ENCODE measurements at places on chromosomes 6 and 20.

DNA sequence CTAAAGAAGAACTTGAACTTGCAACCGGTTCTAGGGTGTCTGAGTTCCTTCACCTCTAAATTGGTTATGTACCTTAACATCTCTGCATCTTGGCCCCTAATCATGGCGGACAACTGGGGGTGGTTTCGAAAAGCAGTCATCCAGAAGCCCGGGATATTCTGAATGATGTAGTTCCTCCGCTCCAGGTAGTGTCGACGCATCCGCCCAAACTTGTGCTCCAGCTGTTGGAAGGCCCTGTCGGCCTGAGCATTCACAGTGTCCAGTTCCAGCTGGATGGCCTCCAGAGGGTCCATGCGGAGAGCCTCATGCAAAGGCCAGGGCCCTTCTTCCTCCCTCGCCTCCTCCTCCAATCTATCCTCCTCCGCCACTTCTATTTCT is 887 bp downstream of the TSPYL1 start:
- DNase-seq = no peak

GRCh38 chr20:59575653-59576052 is 28.7 kb upstream of the PHACTR3 start:
- no peak for DNase-seq

DNA sequence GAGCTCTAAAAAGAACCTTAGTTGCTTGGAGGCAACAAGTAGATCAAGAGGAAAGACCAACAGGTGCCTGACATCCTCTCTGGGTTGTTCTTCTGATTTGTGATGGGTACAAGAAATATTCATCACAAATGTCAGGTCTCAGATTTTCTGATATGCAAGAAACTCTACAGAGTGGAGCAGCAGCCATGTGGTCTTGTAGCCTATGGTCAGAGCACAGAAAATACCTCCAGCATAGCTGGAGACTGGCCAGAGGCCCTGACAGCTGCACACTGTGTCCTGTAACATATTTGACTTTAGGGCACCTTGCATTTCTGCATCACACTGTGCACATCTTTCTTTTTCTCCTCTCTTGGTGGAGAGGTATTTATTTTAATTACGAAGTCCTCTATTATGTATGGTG is 116.3 kb downstream of the GMPR start:
- no peak for DNase-seq

DNA sequence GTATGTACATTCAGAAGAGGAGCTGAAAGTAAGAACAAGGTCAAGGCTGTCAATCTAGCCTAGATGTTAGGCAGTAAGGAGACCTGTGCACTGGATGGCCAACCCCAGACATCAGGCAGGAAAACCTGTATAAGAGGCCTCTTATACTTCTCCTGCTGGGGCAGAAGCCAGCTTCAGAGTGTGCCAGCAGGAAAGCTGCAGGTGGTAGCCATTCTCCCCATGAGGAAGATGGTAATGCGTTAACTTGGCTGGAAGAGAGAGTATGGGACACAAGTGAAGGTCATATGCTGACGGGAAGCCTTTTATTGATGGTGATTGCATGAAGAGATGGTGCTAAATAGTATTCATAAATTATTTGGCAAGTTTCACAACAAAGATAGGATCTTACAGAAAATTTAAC is 20.6 kb downstream of the NHLRC1 start:
- DNase-seq = no peak

- DNase-seq = no peak
Measured at GRCh38 chr20:2699775-2700413, 7.3 kb downstream of the EBF4 start.

DNA sequence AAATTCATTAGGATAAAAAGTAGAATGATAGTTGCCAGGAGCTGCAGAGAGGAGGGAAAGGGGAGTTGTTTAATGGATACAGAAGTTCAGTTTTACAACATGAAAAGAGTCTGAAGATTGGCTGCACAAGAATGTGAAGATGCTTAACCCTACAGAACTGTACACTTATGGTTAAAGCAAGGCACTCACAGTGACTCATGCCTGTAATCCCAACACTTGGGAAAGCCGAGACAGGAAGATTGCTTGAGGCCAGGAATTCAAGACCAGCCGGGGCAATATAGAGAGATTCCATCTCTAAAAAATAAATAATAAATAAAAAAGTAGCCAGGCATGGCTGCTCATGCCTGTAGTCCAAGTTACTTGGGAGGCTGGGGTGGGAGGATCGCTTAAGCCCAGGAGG is 174.0 kb downstream of the TASP1 start:
- no peak for DNase-seq
